ENCODE measurements at places on chromosomes 12 and 14. TPM values are rescaled to one million over a fixed set of nuclear protein-coding genes. Genes with fewer than 3 reads are reported as not detected.
A peak's percentile ranks its signal among the peaks of the same experiment; 100 is the strongest.

DNA sequence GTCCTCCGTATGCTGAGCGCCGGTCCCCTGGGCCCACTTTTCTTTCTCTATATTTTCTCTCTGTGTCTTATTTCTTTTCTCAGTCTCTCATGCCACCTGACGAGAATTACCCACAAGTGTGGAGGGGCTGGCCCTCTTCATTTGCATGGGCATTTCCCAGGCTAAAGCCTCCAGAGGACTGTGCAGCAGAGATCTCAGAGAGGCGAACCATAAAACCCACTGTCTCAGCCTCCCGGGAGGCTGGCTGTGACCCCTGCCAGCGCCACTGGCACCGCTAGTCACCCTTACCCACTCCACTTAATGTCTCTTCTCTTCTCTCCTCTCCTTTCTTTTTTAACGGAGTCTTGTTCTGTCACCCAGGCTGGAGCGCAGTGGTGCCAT lies 7.1 kb upstream of the SERPINA9 start:
- DNase-seq = no peak

DNA sequence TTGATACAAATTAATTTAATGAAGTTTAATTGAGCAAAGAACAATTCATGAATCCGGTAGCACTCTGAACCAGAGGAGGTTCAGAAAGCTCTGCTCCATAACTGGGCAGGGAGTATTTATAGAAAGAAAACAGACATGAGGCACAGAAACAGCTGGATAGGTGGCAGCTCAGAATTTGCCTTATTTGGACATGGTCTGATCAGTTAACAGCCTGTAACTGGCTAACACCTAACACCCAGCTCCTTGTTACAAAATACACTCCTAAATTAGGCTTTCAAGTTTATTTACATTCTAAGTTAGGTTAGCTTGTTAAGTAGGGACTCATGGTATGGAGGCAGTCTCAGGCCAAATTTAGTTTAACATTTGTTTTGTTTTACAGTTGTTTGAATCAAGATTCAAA lies 67.8 kb upstream of the TMCC3 start:
- DNase-seq = no peak

- DNase-seq = no peak
These were observed 94.2 kb downstream of the ETV6 start for GRCh38 chr12:11743423-11744409.

DNA sequence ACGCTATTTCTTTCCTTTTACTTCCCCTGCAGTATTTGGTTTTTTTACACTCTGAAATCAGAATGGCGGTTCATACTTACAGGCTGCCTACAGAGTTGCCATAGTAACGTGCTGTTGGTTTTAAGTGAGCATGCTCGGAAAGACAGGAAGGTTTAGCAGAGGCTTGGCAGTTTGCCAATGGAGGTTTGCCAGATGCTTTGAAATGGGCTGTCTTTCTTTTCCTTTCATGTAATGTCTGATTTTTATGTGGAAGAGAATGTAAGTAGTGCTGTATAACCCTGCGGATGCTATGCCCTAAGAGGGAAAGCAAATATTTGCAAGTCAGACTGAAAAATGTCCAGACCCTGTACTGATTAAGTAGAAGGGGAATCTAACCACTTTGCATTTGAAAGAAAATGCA lies 32.8 kb downstream of the ARID4A start:
- DNase-seq = peak; percentile 95

DNA sequence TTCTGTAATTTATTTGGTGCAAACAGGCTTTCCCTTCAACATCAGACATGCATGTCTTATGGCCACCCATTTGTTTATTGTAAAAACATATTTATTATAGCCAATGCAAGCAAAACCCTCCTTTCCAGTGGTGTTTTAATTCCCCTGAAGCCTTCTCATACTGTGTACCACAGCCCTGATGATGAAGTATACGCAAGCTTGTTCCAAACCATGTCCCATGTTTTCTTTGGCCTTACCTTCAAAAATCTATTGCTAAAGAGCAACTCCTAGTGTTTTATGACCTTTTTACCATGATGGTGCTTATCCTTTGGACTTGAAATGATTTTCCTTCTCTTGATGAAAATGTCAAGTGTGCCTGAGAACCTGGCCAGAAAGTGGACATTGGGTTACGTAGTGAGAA lies 85.9 kb upstream of the CCDC91 start:
- DNase-seq = no peak

GRCh38 chr12:22626406-22626805 lies 1.4 kb downstream of the ETNK1 start:
- no peak for DNase-seq

DNA sequence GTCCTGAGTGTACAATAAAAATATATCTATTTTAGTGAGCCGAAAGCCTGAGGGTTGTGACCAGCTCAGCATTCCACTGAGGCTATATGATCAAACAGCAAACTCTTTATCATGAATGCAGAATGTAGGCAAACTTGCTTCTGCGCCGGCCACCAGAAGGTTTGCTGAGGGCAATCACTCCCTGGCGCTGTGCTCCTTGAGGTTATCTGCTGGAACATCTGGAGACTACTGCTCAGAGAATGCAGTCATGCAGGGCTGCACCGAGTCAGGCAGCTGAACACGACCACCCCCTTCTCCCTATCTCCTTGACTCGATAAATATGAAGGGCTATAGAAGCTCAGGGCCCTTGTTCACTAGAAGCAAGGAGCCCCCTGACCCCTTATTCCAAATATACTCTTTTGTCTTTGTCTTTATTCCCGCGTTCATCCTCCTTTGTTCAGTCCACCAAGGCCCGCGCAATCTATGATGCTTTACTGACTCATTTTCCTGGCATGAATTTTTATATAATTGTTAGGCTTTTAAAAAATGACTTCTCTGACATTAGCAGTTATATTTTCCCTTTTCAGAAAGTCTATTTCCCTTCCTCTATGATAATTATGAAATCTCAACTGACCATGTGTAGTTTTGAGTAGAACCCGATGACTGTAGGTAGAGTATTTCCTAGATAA lies 1089.3 kb downstream of the SLC16A7 start:
- DNase-seq = no peak

GRCh38 chr12:122834104-122834920 lies 945 bp upstream of the HIP1R start:
- DNase-seq = no peak

DNA sequence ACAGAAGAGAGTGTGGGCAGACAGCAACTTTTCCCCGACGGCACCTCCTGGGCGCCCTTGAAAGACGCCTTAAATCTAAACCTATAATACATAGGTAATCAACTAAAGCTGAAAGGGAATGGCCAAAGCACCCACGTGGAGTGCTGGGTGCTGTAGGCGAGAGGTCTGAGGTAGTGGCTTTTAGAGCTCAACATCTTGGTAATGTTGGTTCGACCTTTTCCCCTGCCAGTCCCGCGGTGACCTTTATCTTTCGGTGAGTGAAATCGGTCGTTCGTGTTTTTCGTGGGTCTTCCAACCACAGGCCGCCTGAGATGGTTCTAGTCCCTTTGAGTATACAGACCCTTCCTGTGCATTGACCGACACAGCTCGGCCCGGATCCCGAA lies 9.1 kb downstream of the OR6S1 start:
- DNase-seq = no peak

- DNase-seq = no peak
These were observed 71.0 kb downstream of the PHETA1 start for GRCh38 chr12:111297703-111298426.

DNA sequence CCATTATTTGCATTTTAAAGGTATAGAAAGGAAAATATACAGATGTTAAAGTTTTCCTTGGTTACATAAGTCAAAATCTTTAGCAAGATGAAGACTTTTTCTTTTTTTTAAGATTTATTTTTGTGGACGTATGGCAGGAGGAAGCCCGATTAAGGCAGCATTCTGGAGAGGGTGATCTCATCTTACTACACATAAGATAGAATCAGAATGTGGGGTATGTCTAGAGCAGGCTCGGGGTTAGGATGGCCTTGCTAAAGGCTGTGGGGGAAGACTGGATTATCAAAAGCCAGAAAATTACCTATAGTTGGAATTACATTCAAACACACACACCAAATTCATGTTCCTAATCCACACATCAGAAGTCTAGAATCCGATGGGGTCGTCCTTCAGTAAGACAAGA lies 79.6 kb upstream of the OTOGL start:
- no peak for DNase-seq

GRCh38 chr12:109736552-109737108 lies 23.0 kb downstream of the FAM222A start:
- DNase-seq = no peak

- no peak for DNase-seq
These were observed 136.2 kb downstream of the SLCO1B3 start for GRCh38 chr12:20946732-20947131.

- no peak for DNase-seq
These were observed 881.9 kb downstream of the GALC start for GRCh38 chr14:87111126-87111525.

GRCh38 chr12:28172434-28173030 lies 17.7 kb upstream of the CCDC91 start:
- DNase-seq = no peak

DNA sequence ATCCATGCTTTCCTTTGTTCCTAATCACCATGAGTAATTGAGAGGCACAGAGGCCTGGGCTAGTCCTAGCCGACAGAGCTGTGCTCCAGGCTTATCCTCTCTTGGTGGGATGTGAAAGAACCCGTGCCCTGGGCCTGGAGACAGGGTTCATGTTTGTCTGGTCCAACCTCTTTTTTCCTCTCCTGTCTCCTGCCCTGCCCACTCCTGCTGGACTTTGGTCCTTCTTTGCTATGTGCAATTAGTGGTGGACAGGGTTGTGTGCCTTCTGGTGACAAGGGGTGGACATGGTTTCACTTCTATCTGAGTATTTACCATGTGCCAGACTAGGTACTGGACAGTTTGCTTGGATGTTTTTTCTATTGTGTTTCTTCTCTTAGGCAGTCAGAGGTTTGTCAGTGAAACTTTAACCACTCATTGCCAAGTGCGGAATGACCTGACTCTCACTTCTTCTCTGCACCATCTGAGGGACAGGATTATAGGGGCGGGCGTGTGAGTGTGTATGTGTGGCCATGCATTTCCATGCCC lies 126.1 kb downstream of the SMOC1 start:
- DNase-seq = no peak

- DNase-seq = no peak
These were observed 98.0 kb downstream of the KIF21A start for GRCh38 chr12:39344926-39345325.

- DNase-seq = no peak
These were observed 62.7 kb downstream of the FBXO34 start for GRCh38 chr14:55333711-55334485.

DNA sequence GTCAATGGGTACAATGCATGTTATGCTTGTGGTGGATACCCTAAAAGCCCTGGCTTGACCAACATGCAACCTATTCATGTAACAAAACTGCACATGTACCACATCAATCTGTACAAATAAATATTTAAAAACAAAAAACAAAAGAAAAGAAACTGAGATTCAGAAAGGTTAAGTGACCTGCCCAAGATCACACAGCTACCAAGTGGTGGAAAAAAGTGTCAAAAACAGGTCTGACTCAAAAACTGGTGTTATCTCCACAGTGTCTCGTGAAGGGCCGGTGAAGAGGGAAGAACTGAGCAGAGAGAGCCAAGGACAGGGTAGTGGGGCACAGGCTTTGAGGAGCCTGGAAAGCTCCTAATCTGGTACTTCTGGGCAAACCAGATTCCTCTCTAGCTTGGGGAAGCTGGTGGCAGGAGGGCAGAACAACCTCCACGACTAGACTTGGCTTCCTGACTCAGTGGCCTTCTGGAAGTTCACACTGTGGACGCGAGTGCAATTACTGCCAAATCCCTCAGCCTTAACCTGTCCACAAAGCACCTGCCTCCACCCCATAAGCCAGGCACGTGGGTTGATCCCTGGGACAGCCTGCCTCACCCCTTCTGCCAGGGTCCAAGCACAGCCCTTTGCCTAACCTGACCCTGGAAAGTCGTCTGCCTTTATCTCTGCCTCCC lies 15.6 kb downstream of the ZBTB39 start:
- DNase-seq = no peak

GRCh38 chr12:132063491-132063890 lies 80.6 kb downstream of the DDX51 start:
- no peak for DNase-seq

DNA sequence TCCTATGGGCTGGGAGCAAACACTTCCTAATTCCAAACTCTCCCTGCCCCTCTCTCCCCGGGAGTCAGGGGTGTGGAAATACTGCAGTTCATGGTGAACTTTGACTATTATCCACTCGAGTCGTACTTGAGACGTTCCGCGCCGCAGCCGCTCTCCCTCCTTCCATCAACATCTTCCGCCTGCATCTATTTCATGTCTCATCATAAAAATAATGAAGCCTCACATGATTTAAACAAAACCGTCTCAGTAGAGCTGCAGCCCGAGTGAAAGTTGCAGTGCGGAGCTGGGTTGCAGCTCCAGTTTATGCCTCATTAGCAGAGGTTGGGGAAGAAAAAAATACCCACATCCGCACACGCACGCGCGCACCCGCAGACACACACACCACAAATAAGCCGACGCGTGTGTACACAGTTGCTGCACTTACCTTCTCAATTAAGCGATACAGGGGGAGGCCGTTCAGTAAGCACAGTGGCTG lies 283 bp downstream of the LMO3 start:
- DNase-seq = no peak

DNA sequence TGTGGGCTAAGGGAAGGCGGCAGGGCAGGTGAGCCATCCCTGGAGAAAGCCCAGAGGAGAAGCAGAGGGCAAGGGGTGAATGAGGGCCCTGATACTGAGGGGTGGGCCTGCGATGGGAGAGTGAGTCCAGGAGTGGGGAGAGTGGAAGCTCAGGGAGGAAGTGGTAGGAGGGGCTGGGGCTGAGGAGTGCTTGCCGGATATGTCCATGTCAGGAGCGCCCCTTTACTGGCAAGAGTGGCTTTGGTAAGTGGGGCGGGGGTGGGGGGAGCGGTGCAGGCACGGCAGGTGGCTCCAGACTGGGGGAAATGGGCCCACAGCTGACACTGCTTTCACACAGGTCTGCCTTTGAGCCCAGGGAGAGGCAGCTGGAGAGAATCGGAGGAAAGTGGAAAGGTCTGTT lies 86.4 kb upstream of the GPR68 start:
- peak; percentile 48 for DNase-seq

GRCh38 chr14:93905623-93906022 lies 21.5 kb upstream of the FAM181A start:
- DNase-seq = no peak

Gene LTB4R
- polyA plus RNA-seq = 9.1 TPM

Gene NANOG
- polyA plus RNA-seq = not detected

Gene TSPAN11
- polyA plus RNA-seq = not detected

Gene GLIPR1L2
- polyA plus RNA-seq = 1.8 TPM

Gene SPIC
- not detected for polyA plus RNA-seq

Gene DIO3
- not detected for polyA plus RNA-seq

Gene PMCH
- polyA plus RNA-seq = not detected

Gene MGST1
- not detected for polyA plus RNA-seq

Gene SCNN1A
- polyA plus RNA-seq = 1.2 TPM

Gene LRRK2
- polyA plus RNA-seq = not detected

Gene KIF5A
- 0.06 TPM for polyA plus RNA-seq
